ENCODE measurements at places on chromosomes 4 and X. TPM values are rescaled to one million over a fixed set of nuclear protein-coding genes. Genes with fewer than 3 reads are reported as not detected.

Gene AFAP1
- total RNA-seq = 25.4 TPM

- DNase-seq = no peak
These were observed 44.5 kb upstream of the WDR1 start for GRCh38 chr4:10161146-10161545.

DNA sequence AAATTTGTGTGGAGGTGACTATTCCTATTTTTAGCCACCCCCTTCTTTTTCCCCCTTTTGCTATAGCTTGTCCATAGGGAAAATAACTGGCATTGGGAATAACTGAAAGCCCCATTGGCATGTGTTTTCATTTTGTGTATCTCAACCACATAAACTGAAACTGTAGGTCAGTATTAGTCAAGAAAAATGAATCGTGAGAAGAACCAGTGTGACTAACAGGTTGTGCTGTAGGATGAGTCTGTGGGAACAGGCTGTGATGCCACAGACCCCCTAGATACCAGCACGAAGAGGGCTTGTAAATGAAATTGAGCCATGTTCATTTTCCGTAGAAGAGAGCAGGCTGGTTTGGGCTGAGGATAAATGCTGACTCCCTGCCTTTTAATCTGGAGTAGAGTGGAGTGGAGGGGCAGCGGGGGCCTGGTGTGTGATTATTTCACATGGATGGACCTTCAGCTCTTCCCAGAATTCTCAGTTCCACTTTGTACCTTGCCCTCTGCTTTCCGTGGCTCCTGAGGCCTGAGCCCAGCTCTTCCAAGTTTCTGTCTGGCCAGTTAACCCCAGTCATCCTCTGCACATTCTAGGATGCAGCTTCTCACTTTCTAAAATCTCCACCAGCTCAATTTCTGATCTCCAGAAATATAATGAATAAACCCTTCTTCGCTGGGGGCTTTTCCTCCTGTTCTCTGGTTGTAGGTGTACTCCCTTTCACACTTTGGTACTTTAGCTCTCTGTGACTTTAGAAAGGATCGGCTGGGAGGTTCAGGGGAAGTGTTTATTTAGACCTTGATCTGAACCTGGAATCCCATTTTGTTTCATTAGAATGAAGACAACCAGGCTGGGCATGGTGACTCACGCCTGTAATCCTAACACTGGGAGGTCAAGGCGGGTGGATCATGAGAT lies 37.3 kb downstream of the DCUN1D4 start:
- DNase-seq = no peak

GRCh38 chr4:153538487-153539357 lies 72.6 kb downstream of the TMEM131L start:
- DNase-seq = peak; percentile 89

DNA sequence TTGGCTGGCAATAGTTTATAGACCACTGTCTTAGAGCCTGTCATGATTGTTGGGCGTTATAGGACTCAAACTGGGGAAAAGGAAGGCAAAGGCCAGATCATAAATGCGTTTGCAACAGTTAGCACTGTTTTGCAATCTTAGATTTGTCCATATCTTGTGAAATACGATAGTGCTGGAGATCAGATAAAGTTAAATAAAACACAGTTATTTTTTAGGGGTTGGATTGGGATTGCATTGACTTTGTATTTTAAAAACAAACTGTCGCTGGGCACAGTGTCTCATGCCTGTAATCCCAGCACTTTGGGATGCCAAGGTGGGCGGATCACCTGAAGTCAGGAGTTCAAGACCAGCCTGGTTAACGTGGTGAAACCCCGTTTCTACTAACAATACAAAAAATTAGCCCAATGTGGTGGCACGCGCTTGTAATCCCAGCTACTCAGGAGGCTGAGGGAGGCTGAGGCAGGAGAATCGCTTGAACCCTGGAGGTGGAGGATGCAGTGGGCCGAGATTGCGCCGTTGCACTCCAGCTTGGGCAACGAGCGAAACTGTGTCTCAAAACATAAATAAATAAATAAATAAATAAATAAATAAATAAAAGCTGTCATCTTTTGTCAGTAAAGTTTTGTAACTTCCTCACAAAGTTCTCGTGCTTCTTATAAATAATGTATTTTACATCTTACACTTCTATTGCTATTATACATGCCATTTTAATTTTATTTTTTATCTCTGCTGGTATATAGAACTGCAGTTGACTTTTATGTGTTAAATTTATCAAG lies 117.2 kb downstream of the KDM6A start:
- no peak for DNase-seq

- DNase-seq = no peak
These were observed 107.6 kb upstream of the FAM9B start for GRCh38 chrX:9141496-9141895.

Measured in muscle of leg (tissue), 16 donors.